Vagina (tissue), 2 donors: ENCODE measurements at places on chromosomes 7 and 10. TPM values are rescaled to one million over a fixed set of nuclear protein-coding genes. Genes with fewer than 3 reads are reported as not detected.

ENKUR gene
- total RNA-seq: not detected

FRG2B gene
- not detected for total RNA-seq

DNA sequence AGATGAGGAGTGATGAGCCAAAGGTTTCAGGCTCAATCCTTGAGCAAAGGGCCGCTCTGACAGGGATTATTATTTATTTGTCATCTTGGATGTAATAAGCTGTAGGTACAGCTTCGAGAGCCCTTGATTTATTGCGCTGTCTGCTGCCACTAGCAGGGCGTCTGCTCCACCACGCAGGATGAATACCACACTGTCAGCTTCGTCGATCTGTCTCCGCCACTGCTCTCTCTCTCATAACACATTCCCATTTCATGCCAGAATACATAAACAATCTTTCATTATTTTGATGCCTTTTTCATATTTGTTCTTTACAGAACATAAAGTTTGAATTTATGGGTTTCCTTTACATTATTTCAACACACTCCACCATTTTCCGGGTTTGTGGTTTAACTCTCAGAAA lies 276.6 kb downstream of the LRMDA start:
- H3K36me3 ChIP-seq: no peaks in the 10 kb centered on the region
- no peaks in the 10 kb centered on the region for H3K27me3 ChIP-seq
- DNase-seq: no peak
- H3K27ac ChIP-seq: no peak overlapping the region
- H3K4me1 ChIP-seq: no peaks in the 10 kb centered on the region

GRCh38 chr7:80851896-80852476 lies 66.9 kb downstream of the SEMA3C start:
- H3K27me3 ChIP-seq: no peaks in the 10 kb centered on the region
- H3K4me1 ChIP-seq: peaks cover 13% of the 10 kb centered on the region
- no peak overlapping the region for H3K27ac ChIP-seq
- DNase-seq: no peak
